ENCODE measurements at places on chromosomes 2 and 18.

DNA sequence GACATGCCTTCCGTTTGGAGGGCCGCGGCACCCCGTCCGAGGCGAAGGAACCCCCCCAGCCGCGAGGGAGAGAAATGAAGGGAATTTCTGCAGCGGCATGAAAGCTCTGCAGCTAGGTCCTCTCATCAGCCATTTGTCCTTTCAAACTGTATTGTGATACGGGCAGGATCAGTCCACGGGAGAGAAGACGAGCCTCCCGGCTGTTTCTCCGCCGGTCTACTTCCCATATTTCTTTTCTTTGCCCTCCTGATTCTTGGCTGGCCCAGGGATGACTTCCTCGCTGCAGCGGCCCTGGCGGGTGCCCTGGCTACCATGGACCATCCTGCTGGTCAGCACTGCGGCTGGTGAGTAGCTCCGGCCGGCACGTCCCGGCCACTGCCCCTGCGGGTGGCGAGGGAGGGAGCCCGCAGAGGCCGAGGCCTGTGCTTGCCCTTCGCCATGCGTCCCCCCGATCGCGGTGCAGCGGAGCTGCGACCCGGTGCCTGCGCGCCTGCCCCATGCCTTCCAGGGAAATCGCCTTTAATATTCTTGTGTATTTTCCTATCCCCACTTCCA, 1.2 kb downstream of the BMPR2 start:
- peak; percentile 53 for DNase-seq

DNA sequence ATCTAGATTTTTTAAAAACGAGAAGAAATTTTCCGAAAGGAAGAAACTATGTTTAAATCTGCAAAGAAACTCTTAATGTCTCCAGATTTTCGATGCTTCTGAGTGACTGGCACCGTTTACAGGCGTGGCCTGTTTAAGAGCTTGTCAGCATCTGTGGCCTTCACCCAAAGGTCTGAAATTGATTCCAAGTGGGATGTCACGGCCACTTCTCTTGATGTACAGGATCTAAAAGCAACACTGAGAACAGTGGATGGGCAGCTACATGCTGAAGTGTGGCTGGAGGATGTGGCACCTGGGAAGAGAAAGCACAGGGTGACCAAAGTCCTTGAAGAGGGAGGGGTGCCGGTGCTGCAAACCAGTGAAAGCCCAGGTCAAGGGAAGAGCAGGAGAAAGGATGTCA, 28.0 kb downstream of the EMILIN2 start:
- DNase-seq = no peak

- DNase-seq = no peak
Measured at GRCh38 chr18:58161659-58162058, 117.6 kb downstream of the NEDD4L start.

DNA sequence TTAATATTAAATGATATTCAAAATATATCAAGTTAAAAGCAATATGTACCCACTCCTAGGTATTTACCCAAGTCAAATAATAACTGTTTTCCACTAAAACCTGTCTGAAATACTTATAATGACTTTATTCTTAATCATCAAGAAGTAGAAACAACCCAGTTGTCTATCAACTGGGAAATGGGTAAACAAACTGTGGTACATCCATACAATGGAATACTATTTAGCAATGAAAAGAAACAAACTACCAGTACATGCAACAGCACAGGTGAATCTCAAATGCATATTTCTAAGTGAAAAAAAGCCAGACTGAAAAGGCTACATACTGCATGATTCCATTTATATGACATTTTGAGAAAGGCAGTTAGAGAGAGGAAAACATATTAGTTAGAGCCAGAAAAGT, 559.9 kb downstream of the MBD2 start:
- DNase-seq = no peak

DNA sequence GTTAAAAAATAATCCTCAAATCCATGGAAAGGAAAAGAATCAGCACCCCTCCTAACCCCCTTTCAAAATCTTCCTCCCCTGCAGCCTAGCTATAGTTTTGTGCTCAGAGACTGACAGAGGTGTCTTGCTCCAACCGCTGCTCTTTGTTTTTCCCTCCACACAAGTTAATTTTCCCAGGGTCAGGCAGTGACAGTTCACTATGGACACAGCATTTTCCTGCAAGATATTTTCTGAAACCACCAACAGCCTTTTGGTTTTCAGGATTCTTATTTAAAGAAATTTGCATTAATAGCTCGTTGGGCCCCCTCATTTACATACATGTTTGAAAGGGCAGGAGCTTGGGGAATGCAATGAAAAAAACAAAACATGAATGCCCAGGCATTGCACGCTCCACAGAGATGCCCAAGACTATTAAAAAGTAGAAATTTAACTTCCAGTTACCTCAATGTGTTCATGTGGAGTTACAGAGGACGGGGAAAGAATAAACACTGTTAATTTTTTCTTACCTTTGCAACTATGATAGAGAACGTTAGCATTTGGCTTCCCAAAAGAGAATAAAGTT, 71.4 kb upstream of the CXCR4 start:
- DNase-seq = no peak

- peak; percentile 32 for DNase-seq
Measured at GRCh38 chr2:208648368-208648767, 241.8 kb downstream of the PTH2R start.

DNA sequence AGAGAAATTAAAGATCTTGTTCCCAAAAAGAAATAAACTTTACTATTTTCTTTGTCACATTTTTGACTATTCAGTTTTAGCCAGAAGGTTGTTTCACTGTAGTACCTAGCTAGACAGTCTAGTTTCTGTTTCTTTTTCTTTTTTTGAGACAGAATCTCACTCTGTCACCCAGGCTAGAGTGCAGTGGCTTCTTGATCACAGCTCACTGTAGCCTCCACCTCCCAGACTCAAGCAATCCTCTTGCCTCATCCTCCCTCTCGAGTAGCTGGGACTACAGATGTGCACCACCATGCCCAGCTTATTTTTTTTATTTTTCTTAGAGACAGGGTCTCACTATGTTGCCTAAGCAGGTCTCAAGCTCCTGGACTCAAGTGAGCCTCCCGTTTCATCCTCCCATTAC, 2.2 kb downstream of the RBM45 start:
- DNase-seq = no peak

Data from NCI-H2171 treated with DMSO at 0.1 percent for 48 hours (cell line).